GM04504 (cell line): ENCODE measurements at places on chromosomes 4 and X.
A peak's percentile ranks its signal among the peaks of the same experiment; 100 is the strongest.

DNA sequence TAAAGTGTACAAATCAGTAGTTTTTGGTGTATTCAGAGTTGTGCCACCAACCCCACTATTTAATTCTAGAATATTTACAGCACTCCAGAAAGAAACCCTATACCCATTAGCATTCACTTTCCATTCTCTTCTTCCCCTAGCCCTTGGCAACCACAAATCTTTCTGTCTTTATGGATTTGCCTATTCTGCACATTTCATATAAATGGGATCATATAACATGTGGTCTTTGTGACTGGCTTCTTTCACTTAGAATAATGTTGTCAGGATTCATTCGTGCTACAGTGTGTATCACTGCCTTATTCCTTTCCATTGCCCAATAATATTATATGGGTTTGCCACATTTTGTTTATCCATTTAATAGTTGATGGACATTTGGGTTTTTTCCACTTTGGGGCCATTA, 32.2 kb downstream of the SGMS2 start:
- no peak for DNase-seq

GRCh38 chr4:42609051-42609450, 47.9 kb downstream of the ATP8A1 start:
- no peak for DNase-seq

DNA sequence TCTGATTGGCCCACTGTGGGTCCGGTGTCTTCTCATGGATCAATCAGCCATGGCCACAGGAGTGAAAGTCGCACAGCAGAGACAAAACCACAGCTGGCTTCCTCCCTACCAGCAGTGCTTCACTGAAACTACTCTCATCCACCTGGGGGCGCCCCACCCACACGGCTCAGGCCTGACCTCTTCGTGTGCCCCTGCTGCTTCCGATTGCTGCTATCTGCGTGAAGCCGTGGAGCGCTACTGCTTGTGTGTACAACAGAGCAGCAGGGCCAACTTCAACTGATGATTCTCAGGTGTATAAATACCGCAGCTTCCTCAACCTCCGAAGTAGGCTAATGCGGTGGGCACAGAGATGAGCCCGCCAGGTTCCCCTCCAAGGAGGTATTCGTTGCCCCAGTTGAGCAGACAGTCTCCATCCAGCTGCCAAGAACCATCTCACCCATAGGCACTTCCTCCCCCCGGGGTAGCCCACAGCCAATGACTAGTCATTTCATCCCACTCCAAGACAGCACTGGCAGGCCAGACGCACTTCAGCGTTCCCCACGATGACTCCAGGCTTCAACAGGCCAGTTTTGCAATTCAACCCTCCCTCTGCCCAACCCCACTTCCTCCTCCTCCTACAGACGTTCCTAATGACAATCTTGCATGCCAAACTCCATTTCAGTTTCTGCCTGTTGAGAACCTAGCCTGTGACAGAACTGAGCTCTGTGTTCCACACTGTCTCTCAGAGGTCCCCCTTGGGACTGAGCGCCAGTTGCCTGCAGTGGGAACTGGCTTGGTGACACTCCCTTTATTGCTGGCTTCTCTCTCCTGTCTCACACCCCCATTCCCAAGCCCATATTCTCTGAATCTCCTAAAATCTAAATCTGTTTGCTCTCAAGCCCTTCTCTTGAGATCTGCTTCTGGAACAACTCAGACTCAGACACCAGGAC, 41.3 kb upstream of the ATP6AP2 start:
- DNase-seq = peak; percentile 50

GRCh38 chrX:149467920-149468319, 37.2 kb downstream of the IDS start:
- DNase-seq = no peak

DNA sequence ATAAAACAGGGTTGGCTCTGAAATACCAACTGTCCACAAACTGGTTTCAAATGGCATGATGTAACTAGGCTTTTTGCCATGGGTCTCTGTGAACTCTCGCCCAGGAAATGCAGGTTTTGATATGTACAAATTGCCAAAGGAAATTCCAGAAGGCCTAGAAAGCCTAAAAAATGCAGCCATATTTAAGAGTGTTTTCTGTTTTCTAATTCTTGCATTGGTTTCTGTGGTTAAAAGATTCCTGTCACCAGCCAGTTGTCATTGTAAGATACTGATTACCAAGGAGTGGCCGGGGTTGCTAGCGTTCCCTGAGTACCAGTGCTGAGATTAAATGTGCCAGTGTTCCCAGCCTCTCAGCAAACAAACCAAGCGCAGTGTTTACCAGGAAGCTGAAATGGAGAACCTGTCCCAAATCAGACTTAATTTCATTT, 53.9 kb upstream of the SORBS2 start:
- DNase-seq = peak; percentile 26

DNA sequence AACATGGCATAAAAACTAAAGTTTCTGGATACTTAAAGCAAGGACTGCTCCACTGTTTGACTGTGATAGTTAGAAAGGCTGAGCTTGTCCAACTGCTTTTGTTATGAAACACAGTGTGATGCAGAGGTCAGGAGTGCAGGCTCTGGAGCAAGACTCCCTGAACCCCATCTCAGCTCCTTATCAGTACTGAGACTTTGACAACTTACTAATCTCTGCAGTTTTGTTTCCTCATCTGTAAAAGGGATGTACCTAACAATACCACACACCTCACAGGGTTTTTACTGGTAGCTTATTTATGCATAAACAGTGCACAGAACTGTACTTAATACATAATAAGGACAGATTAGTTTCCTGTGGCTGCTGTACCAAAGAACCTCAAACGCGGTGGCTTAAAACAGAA, 804.3 kb downstream of the FSTL5 start:
- no peak for DNase-seq

DNA sequence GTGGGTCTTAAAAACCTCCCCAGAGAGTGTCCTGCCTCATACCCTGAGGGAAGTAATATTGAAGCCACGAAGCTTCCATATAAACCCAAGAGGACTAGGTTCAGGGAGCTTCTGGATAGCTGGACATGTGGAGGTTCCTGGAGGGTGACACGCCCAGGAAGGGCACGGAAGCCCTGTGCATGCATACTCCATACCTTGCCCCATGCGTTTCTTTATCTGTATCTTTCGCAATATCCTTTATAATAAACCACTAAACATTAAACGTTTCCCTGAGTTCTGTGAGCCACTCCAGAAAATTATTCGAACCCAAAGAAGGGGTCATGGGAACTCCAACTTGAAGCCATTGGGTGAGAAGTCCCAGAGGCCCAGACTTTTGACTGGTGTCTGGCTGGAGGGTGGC, 45.7 kb upstream of the HPF1 start:
- DNase-seq = no peak

GRCh38 chr4:108794136-108794535, 31.3 kb upstream of the ETNPPL start:
- DNase-seq = no peak

- DNase-seq = no peak
These were observed 868.3 kb downstream of the RAB28 start for GRCh38 chr4:12615822-12616221.

- no peak for DNase-seq
These were observed 180.0 kb downstream of the SH3KBP1 start for GRCh38 chrX:19707246-19707871.

- DNase-seq = no peak
These were observed 24.9 kb upstream of the RNF150 start for GRCh38 chr4:141158219-141158618.

DNA sequence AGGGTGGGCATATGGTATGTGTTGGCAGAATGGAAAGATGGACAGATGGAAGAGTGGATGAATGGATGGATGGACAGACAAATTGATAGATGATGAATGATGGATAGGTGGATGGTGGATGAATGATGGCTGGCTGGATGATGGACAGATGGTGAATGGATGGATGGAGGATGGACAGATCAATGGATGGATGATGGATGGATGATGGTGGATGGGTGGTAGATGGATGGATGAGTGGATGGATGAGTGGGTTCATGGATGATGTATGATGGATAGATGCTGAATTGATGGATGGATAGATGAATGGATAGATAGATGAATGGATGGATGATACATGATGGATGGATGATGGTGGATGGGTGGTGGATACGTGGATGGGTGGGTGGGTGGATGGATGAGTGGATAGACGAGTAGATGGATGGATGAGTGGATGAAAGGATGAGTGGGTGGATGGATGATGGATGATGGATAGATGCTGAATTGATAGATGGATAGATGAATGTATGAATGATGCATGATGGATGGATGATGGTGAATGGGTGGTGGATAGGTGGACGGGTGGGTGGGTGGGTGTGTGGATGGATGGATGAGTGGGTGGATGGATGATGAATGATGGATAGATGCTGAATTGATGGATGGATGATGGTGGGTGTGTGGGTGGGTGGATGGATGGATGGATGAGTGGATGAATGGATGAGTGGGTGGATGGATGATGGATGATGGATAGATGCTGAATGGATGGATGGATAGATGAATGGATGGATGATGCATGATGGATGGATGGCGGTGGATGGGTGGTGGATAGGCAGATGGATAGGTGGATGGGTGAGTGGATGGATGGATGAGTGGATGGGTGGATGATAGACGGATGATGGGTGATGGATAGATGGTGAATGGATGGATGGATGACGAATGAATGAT, 249.6 kb downstream of the AFAP1 start:
- DNase-seq = no peak

DNA sequence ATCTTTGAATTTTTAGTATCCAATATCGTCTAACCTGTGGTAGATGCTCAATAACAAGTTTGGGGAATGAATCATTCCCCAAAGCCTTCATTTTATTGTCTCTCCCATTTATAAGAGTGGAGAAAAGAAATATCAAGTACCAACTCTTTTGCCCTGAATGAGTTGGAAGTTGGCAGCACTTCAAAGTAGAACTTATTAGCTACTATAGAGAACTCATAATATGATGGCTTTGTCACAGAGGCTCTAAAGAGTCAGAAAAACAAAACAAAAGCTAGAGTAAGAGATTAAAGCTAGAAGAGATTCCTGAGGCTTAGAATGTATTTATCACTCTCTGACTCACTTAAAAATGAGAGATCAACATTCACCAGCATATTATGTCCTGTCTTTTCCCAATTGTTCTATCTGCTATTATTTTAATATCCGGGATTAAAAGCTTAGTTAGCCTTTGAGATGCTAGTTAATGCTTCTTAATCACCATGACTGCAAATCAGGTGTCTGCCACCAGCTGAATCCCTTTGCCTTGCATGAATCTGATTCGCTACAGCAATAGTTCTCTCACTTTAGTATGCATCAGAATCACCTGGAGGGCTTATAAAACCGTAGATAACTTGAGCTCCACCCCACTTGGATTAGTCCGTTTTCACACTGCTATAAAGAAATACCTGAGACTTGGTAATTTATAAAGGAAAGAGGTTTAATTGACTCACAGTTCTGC, 77.9 kb downstream of the PALLD start:
- DNase-seq = no peak

- no peak for DNase-seq
These were observed 6.8 kb upstream of the VSIG4 start for GRCh38 chrX:66046612-66047235.

DNA sequence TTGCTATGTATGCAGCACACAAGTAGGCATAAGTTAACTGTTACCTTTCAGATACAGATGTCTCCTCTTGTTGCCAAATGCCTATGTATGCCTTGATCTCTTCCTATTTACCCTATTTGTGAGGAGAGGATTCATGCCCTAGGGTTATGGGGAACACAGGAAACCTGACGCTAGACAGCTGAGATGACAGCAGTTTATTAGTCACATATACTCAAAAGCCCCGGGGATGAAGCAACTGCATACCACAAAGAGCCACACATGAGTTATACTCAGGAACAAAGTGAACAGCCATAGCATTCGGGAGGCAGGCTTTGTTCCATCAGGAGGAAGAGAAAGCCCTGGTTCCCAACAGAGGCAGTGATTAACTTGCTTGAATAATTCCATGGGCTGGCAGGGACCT, 1011.7 kb upstream of the PCDH7 start:
- no peak for DNase-seq

DNA sequence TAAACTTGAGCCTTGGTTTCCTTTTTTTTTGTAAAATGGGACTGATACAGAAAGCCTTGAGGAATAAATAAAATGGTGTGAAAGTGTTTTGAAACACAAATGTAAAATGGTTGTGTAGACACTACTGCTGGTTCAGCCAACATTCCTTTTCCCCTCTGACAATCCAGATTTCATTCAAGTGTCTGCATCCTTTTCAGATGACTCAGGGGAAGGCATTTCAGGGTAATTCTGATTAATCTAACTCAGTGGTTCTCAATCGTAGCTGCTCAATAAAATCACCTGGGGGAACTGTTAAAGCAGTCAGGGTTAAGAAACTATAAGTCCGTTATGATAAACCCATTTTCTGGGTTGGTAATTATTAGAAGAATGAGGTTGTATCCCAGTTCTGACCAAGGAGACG, 4.6 kb downstream of the ARHGAP10 start:
- no peak for DNase-seq

GRCh38 chr4:52869656-52870055, 7.5 kb downstream of the RASL11B start:
- DNase-seq = no peak

DNA sequence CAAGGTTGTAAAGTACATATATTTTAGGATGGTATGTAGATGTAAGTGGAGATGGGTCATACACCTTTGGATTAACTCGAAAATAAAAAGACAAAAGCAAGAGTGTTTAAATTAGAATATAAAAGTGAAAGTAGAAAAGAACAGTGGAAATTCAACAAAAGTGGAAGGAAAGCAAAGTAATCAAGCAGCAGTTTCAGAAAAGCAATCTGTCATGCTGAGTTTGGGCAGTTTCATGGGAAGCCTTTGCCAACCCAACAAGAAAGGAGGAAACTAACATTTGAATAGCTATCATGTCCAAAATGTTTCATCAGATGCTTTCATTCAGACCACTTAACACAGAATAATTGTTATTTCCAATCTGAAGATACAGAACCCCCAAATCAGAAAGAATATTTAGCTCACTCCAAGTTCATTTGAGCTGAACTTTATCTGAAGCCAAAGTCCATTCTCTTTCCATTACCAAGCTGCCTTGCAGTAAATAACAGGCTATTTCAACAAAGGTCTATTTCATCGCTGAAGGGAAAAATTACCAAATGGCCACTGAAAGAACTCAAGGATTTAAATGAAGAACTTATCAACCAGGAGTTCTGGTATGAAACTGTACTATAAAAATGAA, 1.8 kb upstream of the EXOSC9 start:
- DNase-seq = no peak

- no peak for DNase-seq
These were observed 289.0 kb upstream of the ADGRL3 start for GRCh38 chr4:60911127-60911526.

- DNase-seq = no peak
These were observed 22.5 kb downstream of the FAM241A start for GRCh38 chr4:112167794-112168193.

GRCh38 chrX:41026702-41027078, 58.6 kb upstream of the USP9X start:
- no peak for DNase-seq

- no peak for DNase-seq
These were observed 2.8 kb downstream of the TBC1D14 start for GRCh38 chr4:6912441-6912840.
